ENCODE measurements at places on chromosomes 5 and 9.

DNA sequence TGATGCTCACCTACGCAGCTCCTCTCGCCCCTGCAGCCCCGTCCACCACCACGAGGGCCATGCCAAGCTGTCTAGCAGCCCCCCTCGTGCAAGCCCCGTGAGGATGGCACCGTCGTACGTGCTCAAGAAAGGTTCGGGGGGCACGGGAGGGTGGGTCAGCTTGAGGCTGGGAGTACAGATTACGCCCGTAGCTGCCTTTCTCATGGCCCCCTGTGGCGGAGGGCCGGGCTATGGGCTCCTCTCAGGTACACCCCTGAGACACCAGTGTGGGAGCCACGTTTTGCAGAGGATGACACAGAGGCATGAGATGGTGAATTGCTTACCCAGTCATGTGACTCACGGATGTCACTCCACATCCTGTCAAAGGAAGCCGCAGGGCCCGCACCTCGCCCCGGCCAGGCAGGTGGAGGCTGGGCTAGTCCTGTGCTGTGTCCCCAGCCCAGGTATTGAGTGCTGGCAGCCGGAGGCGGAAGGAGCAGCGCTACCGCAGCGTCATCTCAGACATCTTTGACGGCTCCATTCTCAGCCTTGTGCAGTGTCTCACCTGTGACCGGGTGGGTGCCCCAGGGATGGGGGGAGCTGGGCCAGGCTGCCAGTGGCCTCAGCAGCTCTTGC lies 33.7 kb downstream of the USP20 start:
- peak; percentile 88 for DNase-seq

GRCh38 chr5:168047043-168047668 lies 244.3 kb upstream of the WWC1 start:
- DNase-seq = peak; percentile 12

DNA sequence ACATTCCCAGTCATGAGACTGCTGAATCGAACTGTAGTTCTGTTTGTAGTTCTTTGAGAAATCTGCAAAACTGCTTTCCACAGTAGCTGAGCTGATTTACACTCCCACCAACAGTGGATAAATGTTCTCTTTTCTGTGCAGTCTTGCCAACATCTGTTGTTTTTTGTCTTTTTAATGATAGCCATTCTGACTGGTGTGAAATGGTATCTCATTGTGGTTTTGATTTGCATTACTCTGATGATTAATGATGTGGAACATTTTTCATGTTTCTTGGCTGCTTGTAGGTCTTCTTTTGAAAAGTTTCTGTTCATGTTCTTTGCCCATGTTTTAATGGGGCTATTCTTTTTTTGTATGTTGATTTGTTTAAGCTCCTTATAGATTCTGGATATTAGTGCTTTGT lies 187.3 kb upstream of the TLE4 start:
- no peak for DNase-seq

- no peak for DNase-seq
Measured at GRCh38 chr9:115930472-115930871, 223.1 kb upstream of the PAPPA start.

- no peak for DNase-seq
Measured at GRCh38 chr5:33364406-33364805, 76.4 kb upstream of the TARS1 start.
